Stimulated activated CD8-positive, alpha-beta memory T cell treated with anti-CD3 and anti-CD28 coated beads, Interleukin-4, amount 100 ng/mL, for 4 hours (primary cell): ENCODE measurements at places on chromosomes 13 and 19.

DNA sequence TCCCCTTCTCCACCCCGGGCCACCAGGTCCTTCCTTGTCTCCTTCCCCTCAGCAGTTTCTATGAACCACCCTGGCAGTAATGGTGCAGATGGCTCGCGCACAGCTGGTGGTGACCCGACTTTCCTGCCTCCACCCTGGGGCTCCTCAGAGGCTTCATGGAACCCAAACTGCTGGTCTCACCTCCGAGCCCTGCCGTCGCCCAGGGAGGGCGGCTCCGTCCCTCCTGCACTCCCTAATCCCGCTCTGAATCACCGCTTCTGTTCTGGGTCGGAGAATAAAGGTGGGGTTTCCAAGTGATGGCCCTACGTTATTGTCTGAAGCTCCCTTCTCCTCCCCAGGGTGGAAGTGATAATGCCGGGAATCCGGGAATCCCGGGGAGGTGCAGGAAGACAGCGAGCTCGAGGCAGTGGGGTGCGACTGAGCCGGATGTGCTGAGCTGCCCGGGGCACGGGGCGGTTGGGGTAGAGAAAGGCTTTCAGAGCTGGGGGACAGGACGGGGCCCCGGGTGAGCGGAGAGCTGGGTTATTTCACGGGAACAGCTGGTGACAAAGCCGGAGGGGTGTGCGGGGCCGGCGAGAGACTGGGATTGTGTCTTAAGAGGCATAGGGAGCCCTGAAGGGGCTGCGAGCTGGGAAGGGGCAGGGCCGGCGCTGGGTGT lies 711 bp downstream of the FUT2 start:
- no peak for DNase-seq

DNA sequence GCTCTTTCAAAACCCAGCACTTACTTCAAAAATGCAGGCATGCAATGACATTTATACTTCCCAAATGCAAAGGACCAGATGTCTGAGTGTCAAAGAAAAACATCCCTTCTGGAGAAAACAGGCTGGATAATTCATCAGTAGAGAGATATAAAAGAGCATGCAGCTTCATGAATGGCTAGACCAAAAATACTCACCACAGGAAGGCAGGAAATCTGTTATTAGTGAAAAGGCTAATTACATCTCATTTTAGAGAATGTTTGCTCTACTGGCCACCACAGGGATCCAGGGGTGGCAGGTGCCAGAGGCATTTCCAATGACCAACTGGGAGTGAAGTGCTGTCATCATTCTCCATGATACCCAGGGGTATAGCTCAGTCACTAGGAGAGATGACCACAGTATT lies 106.5 kb downstream of the LHFPL6 start:
- no peak for DNase-seq

- no peak for DNase-seq
Observed at GRCh38 chr13:37168151-37168550, 62.7 kb upstream of the CSNK1A1L start.

- DNase-seq, result no peak
Observed at GRCh38 chr19:19134687-19135158, 3.6 kb downstream of the TMEM161A start.

GRCh38 chr19:58395220-58395978 lies at the start of gene RNF225:
TSS of gene RNF225 (plus strand) at chr19:58395656. CDS start at chr19:58396090, 434 bp downstream.
- DNase-seq, result no peak

- DNase-seq, result no peak
Observed at GRCh38 chr13:113989585-113990300, 15.9 kb upstream of the C13orf46 start.

- DNase-seq, result no peak
Observed at GRCh38 chr19:2359992-2360685, at the start of gene TMPRSS9. TSS of gene TMPRSS9 (plus strand) at chr19:2360265. CDS start at chr19:2389786, 29,521 bp downstream.

GRCh38 chr13:114017966-114018365 lies 44.1 kb upstream of the C13orf46 start:
- DNase-seq, result no peak

GRCh38 chr13:111665691-111666095 lies 345.3 kb downstream of the TEX29 start:
- DNase-seq, result no peak

- DNase-seq, result no peak
Observed at GRCh38 chr19:29247471-29247870, 34.5 kb upstream of the UQCRFS1 start.

GRCh38 chr19:13796301-13797057 lies 1.2 kb downstream of the ZSWIM4 start:
- DNase-seq, result no peak

DNA sequence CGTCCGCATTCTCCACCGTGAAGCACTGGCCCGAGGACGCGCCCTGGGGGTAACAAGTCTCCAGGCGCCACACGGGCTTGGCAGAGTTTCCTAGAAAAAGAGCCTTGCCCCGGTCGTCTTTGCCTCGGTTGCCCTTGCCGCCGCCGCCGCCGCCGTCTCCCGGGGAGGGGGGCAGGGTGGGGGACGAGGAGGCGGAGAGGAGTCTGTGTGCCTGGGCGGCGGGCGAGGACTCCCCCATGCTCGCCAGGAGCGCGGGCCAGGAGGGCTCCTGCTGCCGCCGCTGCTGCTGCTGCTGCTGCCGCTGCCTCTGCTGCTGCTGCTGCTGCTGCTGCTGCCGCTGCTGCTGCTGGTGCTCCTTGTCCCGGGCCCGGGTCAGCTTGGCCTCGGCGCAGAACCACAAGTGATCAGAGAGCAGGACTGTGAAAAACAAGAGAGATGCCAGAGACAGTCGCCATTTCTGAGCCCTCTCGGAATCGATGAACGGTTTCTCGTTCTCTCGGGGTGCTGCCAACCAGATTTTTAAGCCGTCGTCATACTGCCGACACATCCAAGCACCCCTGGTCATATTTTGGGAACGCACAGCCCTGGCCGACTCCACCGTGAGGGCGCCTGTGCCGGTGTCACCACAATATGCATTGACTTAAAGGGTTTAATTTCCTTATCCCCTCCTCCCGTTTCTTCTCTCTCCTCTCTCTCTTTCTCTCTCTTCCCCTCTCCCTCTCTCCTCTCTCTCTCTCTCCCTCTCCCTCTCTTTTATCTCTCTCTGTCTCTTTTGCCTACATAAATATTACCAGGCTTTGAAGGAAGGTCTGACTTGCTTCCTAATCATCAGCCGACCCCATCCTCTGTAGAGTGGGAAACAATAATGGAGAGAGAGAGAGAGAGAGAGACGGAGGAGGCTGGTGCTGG lies 349.1 kb downstream of the LIG4 start:
- DNase-seq, result no peak

DNA sequence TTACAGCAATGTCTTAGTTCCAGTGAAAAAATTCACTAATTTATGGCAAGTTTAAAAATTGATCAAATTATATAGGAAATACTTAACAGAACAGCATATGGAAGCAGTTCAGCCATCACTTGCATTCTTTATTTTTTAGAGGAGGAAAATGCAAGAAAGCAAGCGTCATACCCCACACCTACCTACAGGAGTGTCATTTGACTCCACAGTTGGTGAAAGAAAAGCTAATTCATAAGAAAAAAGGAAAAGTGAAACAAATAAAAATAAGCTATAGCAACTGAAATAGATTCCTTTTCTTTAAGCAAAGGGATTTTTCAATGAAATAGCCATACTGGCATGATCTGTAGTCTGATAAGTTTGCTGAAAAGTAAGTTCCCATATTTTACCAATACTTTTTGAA lies 111.0 kb downstream of the DOCK9 start:
- DNase-seq, result no peak

- no peak for DNase-seq
Observed at GRCh38 chr19:3302755-3303154, 63.6 kb upstream of the NFIC start.

GRCh38 chr13:85671336-85671735 lies 127.9 kb downstream of the SLITRK6 start:
- no peak for DNase-seq

DNA sequence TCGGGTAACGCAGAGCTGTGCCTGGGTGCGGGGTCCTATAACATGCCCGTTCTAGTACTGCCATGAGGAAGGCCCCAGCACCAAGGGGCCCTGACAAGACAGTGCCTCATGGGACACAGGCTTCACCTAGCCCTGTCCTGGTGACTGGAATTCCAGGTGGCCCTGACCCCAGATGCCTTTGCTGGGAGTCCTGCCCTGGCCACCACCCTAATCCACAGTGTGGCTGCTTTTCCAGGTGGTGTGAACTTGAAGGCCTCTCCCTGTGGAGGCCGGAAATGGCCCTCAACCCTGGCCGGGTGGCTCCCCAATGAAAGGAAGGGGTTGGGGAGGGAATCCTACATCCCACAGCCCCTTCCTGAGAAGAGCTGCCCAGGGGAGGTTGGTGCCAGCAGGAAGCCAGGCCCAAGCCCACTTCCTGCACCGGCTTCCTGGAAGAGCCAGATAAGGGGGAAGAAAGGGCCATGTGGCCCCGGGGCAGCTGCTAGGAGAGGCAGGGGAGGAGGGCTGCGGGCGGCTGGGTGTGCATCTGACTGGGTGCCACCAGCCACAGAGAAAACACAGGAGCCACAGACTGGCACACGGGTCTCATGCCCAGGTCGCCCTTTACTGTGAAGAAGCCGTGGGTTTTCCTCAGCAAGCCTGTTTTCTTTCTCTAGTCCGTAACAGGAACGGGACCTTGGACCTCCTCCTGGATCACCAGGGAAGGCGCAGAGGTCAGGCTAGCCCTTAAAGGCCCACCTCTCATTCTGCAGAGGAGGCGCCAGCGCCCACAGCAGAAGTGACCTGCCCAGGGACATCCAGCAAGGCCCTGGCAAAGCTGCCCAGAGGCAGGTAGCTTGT lies 4.7 kb downstream of the LSM4 start:
- no peak for DNase-seq

GRCh38 chr13:41056194-41056593 lies 5.1 kb upstream of the WBP4 start:
- DNase-seq, result no peak

DNA sequence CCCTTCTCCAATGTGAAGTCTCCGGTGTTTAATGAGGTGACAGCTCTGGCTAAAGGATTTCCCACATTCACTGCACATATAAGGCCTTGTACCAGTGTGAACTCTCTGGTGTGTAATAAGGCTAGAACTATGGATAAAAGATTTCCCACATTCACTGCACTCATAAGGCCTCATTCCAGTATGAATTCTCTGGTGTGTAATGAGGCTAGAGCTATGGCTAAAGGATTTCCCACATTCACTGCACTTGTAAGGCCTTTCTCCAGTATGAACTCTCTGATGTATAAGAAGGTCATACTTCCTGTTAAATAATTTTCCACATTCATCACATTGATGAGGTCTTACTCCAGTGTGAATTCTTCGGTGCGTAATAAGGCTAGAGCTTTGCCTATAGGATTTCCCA lies 5.9 kb downstream of the ZNF256 start:
- DNase-seq, result no peak
